ENCODE measurements at places on chromosomes 11 and 22. TPM values are rescaled to one million over a fixed set of nuclear protein-coding genes. Genes with fewer than 3 reads are reported as not detected.
A peak's percentile ranks its signal among the peaks of the same experiment; 100 is the strongest.

GRCh38 chr11:124644426-124645280 lies 22.0 kb downstream of the TBRG1 start:
- no peak overlapping the region for H3K27ac ChIP-seq
- peak overlapping the region; percentile 16 for H3K4me3 ChIP-seq

Gene OR51Q1
- total RNA-seq: not detected

DNA sequence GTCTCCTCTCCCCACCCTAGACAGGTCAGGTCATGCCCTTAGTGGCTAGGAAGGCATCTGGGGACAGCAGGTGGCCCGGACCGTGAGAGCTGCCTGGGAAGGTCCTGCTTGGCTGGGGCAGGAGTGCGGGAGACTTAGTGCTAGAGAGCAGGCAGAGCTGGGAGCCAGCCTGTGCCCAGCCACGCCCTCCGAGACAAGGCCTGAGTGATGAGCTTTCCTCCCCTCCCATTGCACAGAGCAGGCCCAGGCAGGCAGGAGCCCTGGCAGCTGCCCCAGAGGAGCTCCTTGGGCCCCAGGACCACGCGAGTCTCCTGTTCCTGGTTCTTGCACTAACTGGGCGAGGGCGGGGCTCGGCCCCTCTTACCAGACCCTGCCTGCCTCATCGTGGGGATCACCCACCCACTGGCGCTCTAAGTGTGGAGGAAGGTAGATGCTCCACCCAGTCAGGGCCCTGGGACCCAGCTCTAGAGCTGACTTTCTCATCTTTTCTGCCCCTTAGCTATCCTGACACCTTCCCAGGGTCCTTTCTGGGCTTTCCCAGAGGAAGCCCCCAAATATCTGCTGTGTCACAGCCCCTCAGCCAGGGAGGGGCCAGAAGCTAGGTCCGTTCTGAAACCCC lies 44.9 kb downstream of the MACROD1 start:
- peaks cover 11% of the 10 kb centered on the region for H3K4me1 ChIP-seq
- no peak for DNase-seq
- no peak overlapping the region for H3K4me3 ChIP-seq
- H3K27me3 ChIP-seq: no peaks in the 10 kb centered on the region
- H3K27ac ChIP-seq: no peak overlapping the region

Gene NNMT
- 173 TPM for total RNA-seq

Gene BTBD18
- total RNA-seq: not detected

GRCh38 chr22:36727110-36727509 lies 23.6 kb upstream of the CACNG2 start:
- DNase-seq: no peak
- no peak overlapping the region for H3K4me3 ChIP-seq
- H3K4me1 ChIP-seq: no peaks in the 10 kb centered on the region
- H3K27me3 ChIP-seq: peaks cover 54% of the 10 kb centered on the region
- no peaks in the 10 kb centered on the region for H3K36me3 ChIP-seq

Measured in SJSA1 (cell line).